ENCODE measurements at places on chromosomes 11 and 22.

GRCh38 chr11:118001494-118001971, 15.3 kb downstream of the IL10RA start:
- DNase-seq: no peak

DNA sequence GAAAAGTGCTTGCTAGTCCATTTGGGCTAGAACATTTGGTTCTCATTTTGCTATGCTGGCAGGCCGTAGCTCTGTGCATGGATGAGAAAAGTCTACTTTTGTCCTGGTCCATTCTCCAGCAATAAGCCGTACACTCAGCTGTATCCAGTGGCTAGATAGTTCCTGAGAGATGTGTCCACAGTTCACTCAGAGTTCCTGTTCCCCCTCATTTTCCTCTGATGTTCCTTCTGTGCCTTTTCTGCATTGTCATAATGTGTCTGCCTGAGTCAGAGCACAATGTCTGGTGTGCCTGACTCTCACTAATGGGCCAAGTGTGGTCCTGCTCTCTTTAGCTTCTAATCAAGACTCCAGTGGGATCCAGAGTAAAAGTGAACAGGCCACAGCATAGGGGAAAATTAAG, 215.7 kb upstream of the CTSC start:
- DNase-seq: no peak

GRCh38 chr11:34836958-34837856, 79.0 kb downstream of the APIP start:
- no peak for DNase-seq

GRCh38 chr11:87974797-87975196, 200.4 kb downstream of the RAB38 start:
- no peak for DNase-seq

GRCh38 chr11:33652930-33653329, 47.7 kb downstream of the C11orf91 start:
- DNase-seq: no peak

DNA sequence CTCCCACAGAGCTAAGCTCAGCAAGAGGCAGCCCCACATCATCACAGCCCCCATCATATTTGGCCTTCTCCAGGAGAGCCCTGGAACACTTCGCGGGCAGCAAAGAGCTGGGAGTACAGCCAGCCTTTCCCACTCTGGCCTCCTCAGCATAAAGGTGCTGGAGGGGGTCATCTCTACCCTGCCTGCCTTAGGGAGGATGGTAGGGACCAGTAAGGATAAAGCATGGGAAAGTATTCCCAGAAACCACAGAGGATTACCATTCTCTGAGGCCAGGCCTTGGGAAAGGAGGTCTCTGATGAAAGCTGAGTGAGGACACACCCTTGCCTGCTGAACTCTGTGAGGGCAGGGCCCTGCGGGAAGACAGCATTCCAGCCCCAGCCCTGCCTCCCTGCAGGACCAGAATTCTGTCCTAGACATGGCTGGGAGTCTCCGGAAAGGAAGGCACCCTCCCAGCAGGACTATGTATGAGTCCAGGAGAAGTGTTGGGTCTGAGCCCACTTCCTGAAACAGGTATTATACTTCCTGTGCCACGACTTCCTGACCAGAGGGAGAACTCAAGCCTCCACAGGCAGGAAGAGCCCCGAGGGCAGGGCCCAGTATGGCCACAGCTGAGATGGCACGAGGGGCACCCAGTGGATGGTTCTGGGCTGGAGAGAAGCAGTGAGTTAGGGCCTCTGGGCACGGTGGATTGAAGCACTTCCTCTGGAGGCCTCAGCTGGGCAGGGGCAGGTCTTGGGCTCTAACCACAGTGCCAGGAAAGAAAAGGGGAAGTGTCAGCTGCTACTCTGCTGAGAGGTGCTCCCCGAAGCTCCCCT, 12.9 kb upstream of the CASTOR1 start:
- no peak for DNase-seq
